T-helper 9 cell (primary cell): ENCODE measurements at places on chromosomes 5 and 9.
A peak's percentile ranks its signal among the peaks of the same experiment; 100 is the strongest.

GRCh38 chr9:76213751-76214150, 180.5 kb downstream of the RFK start:
- DNase-seq, result no peak

GRCh38 chr5:113122053-113122452, 145.5 kb downstream of the DCP2 start:
- no peak for DNase-seq

DNA sequence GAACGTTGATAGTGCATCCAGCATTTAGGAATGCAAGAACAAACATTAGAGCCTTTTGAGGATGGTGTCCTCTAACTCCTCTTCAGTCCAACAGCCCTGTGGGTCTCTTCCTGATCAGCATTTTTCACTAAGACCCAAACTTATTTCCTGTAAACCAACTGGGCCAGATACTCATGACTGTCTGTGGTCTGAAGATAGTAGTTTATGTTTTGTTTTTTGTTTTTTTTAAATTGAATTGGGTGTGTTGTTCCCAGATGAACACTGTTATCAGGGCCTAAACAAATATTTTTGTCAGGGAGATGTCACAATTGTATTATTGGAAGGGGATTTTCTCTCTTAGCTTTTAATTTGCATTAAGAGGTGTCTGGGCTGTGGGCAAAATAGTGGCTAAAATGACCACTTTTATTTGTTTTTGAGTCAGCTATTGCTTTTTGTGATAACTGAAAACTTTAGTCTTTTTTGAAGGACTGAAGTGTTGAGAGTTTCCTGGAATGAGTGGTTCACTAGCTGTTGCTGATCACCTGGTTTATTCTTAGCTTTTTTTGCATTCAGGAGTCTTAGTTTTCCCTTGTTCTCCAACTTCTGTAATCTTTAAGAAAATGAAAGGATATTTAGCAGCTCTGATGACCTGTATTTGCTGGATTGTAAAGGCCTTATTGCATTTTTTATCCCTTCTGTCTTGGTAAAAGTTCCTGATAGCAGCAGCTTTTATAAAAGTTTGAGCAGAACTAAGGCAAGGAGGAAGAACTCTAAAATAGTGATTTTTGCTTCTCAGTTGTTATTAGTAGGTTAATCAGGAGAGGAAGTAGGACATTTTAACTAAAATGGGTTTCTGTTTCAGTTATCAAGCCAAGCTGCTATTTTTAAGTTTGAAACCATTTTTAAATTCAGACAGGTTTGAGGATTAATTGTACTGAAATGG, 5.5 kb downstream of the MAN2A1 start:
- DNase-seq, result no peak

DNA sequence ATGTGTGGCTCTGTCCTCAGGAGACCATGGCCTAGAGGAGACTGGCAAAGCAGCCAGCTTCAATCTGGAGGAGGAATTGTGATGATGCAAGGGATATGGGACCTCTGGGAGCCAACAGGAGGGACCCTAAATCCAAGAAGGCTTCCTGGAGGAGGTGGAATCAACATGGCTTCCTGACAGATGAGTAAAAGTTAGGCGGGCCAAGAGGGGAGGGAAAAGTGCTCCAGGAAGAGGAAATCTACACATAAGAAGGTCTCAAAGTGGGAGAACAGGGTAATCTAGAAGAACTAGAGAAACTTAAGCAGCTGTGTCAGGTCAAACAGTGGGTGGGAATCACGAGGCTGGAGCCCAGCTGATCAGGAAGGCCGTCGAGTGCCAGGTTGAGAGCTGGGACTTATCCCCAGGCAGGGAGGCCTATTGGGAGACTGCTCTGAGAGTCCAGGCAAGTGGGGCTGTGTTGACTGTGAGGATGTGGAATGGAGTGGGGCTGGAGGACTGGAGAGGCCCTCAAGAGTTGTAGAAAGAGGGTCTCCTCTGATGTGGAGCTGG, 119.1 kb downstream of the C9orf50 start:
- no peak for DNase-seq

- DNase-seq, result no peak
These were observed 181.4 kb downstream of the GDNF start for GRCh38 chr5:37658440-37658839.

DNA sequence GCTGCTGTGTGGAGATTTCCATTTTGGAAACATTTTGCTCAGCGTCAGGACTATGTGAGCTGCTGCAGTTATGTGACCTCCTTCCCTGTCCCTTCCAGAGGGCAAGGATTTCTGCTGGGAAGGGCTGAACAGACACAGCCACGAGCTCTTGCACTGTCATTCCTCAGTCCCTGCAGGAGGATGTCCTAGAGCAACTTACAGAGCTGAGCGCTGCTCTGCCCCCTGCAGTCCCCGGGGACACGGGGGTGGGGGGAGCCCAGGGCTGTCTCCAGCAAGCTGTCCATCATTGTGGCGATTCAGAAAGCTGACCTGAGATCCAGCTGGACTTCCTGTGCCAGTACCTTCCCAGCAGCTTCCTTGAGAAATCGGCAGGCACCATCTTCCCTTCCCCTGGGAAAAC, 28.0 kb upstream of the MAP1B start:
- no peak for DNase-seq

DNA sequence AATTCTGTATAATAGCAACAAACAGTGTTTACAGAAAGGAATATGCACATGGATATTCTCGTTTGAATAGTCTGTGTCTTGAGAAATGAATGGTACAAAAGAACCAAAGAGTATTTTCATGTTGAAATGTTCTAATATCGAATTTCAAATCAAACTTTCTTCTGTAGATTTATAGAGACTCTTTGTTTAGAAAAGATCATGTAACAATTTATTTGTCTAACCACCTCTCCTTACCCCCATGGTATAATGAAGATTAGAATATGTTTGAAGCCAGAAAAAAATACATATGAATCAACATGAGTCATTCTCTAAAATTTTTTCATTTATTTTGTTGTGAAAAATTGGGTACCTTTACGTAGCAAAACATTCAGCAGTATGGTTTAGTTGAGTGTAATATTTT, 285.6 kb downstream of the PRR16 start:
- no peak for DNase-seq

- no peak for DNase-seq
These were observed 23.2 kb upstream of the NEURL1B start for GRCh38 chr5:172617817-172618216.

- no peak for DNase-seq
These were observed 64.0 kb downstream of the SFXN1 start for GRCh38 chr5:175542232-175542965.

GRCh38 chr5:138352071-138352721, at the start of gene KDM3B:
TSS of gene KDM3B (plus strand) at chr5:138352685. CDS start at chr5:138352796, 111 bp downstream.
- DNase-seq, result peak; percentile 89

DNA sequence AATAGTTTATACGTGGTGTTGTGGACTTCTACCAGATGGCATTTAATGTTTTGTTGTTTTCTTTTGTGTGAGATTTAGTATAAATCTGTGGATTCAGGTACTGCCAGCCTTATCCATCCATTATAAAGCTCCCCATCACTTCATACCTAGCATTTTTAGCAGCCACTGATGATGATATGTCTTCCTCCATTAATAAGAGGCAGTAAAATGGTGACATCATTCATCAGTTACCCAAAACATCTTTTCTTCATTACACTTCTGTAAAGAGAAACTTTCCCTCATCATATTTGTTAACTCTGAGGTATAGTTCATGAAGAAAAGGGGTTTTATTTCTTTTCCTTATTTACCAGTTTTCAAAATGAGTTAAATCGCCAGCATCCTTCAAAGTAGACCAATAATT, 19.4 kb downstream of the CHD1 start:
- no peak for DNase-seq

- no peak for DNase-seq
These were observed 122.1 kb downstream of the NTRK2 start for GRCh38 chr9:84791643-84792042.

DNA sequence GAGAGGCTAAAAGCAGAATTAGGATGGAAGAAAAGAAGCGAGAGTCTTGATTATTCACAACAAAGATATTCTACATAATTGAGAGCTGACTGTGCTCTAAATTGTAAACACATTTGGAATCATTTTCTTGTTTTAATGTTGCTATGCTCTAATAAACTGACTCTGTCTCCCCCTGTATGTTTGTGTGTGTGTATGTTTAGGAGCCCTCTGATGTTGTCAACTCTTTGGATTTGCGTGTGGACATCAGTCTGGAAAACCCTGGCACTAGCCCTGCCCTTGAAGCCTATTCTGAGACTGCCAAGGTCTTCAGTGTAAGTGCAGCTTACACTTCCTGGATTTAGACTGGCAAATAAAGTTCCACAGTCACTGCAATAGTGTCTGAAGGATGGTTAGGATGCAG, 37.8 kb downstream of the MOCS2 start:
- DNase-seq, result no peak

DNA sequence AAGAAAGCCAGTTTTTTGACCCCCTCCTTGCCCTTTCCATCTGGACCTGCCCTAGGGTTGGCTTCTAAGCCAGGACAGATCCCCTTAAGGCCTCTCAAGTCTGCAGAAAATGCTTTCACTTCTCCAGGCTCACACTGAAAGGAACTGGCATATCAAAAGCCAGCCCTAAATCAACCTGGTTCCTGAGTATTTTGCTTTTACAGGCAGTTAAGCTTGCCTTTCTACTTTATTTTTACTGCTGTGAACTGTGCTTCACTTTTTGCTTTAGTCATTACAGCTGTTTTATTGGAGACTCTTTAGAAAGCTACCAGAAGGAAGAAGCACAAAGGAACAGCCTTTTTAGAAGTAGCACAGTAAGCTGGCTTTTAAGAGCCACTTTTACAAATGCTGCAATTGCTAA, 5.0 kb downstream of the TARS1 start:
- no peak for DNase-seq

DNA sequence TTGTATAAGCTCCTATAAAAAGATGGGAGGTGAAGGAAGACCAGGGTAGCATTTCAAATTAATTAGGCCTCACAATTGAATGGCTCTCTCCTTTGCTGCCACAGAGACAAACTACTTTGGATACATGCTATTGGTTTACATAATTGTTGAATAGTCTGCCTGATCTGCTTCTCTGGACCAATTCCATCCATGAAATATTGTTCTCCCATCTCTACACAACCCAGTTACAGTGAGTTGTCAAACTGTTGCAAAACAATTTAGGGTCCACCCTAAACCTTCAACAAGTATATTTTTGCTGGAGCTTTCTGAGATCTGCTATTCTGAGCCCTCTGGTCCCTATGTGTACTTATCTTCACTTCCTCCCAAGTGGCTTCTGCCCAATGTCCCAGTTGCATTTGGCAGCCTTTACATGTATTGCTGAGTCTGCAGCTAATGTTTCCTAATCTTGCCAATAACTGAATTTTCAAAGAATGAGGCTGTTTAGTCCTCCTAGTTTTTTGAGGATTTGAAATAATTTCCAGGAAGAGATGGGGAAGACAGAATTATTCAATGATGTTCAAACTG, 38.9 kb downstream of the AGTPBP1 start:
- DNase-seq, result no peak

DNA sequence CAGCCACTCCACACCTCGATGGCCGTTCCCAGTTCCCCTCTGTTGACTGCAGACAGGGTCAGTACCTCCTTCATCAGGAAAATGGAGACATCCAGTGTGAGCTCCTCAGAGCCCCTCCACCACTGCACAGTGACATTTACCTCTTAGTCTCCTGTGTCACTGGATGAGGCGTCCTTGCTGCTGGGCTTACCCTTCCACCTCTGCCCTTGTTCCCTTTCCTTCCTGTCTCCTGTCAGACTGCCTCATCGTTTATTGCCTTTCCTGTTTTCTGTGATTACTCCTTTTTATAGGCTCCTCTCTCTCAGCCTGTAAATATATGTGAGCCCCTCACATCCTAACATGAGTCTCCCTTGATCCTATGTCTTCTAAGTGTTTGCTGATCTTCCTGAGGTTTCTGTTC, 23.2 kb upstream of the SPTAN1 start:
- no peak for DNase-seq

DNA sequence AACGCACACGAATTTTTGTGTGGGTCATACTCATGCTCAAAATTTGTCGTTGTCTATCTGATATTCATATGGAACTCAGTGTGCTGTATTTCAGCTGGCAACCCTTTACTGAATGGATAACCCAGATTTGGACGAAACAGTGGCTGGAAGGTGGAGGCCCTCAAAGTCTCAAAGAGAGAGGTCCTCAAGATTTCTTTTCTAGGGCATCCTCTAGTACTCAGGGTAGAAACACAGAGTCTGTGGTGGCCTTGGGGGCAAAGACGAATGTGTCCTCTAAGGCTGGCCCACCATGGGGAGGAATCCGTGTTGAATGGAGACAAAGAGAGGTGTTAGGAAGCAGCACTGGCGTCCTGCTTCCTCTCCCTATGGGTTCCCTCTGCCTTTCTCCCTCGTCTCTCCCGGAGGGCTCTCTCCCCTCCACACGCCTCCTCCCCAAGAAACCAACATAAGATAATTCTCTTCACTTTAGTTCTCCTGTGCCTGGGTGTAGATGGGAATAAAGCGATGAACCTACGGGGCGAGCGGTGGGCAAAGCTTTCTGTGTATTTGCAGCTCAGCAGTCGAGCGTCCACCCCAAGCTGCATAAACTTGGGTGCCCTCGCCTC, 333.7 kb downstream of the CWC27 start:
- DNase-seq, result no peak

DNA sequence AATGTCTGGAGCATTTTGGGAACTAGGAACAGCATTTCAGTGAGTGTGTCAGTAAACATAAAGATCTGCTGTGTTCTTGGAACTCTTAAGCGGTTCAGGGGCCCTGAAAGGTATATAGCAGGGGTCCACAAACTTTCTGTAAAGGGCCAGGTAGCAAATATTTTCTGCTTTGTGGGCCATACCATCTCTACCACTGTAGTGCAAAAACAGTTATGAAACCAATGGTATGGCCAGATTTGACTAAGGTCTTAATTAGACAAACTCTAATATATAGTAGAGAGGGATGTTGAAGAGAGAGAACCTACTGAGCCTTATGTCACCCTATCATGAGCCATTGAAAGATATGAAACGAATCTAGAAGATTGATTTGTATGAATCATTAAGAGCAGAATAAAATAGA, 5.3 kb downstream of the TNPO1 start:
- DNase-seq, result no peak

DNA sequence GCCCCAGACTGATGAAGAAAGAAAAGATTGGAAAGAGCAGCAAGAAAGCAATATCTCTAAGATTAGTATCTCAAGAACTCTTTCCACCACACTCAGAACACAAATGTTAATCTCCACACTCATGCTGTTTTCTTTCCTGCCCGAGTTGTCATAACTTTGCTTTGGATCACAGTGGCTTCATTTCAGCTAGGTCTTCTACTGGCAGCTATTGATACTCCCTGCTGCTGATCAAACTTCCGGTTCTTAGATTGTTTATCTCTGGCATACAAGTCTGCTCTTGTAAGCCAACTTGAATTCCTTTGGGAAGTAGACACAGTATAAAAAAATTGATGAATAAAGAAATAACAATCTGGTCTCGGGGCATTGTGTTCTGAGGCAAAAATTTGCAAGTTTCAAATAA, 77.7 kb upstream of the SPEF2 start:
- DNase-seq, result no peak

- no peak for DNase-seq
These were observed 65.7 kb upstream of the RORB start for GRCh38 chr9:74431467-74431866.

GRCh38 chr9:123435471-123435870, 79.5 kb downstream of the CRB2 start:
- DNase-seq, result no peak
